ENCODE measurements at places on chromosomes 16 and 17.

DNA sequence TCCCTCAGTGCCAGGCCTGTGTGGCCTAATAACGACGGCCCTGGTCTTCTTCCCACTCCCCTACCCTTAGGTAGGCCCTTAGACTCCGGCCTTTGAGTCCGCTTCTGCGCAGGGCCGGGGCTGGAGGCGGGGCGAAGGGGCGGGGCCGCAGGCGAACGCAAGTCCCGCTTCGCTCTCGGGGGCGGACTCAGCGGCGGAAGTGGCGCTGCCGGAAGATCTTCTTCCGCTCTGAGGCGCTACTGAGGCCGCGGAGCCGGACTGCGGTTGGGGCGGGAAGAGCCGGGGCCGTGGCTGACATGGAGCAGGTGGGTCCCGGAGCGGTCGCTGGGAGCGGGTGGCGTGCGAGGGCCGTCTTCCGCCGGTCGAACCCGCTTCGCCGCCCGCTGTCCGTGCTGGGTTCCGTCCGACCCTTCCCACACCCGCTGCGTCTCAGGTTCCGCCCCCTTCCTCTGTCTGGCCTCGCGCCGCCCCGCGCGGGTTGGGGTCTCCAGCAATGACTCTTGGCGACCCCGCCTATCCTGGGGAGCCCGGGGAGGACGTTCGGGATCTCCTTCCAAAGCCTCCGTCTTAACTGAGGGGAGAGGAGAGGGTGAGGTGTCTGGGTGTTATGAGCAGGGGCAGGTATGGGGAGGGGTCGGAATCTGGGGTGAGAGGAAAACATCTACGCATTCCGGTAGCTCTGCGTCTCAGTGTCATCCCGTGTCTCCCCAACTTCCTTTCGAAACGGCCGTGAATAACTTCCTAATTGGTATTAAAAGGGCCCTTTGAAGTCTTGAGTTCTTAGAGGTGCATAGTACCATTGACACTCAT lies at the start of gene STARD3:
Gene STARD3, plus strand, starts transcription at position 218 of the 810 bp plus-strand sequence. CDS start 16,388 bp downstream, outside the sequence.
- peak; percentile 96 for DNase-seq

DNA sequence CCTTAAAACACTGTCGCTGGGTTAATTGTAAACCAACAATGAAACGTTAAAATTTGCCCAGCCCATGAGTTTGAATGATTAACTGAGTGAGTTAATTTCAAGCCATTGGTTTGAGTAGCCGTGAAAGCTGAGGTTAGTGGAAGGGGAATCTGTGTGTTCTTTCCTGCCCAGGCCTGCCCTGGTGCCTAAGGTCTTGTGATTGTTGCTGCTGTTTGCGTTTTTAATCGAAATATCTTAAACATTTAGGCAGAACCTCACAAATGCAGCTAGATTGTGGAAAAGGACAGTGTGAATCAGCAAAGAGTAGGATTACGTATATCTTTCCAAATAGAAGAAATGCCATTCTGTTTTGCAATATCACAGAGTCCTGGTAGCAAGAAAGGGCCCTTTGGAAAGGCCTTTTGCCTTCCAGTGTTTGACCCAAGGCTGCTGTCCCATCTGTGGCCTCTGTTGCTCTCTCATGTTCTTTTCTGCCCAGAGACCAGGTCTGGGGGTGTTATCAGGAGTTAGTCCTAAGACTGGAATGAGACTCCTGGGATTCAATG lies 113.8 kb downstream of the MSI2 start:
- peak; percentile 18 for DNase-seq

DNA sequence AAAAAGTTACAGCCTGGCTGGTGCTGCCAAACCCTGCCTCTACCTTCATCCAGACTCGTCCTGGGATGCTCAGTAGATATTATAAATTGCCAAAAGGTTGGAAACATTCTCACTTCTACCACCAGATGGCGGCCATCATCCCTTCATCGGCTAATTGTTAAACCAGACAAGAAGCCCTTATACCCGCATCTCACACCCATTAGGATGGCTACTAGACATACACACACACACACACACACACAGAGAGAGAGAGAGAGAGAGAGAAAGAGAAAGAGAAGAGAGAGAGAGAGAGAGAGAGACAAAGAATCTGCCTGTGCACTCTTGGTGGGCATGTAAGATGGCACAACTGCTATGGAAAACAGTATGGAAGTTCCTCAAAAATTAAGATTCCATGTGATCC lies 15.0 kb upstream of the SCIMP start:
- peak; percentile 72 for DNase-seq

DNA sequence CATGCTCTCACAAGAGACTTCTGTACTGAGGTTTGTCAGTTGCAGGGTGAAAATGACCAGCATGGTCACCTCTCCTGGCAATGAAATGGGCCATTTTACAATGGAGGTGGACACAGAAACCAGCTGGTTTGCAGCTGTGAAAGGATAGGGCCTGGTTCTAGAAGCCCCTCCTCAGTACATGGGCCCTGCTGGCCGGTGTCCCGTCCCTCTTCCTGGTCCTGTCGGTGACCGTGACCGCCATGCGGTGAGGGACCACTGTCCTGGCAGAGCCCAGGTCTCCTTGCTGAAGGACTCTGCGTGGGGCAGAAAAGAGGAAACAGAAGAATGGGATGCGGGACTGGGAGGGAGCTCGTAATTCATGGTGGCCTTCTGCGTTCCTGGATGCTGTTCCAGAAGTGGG lies 76.0 kb upstream of the ZNF423 start:
- no peak for DNase-seq

GRCh38 chr17:28193241-28193640 lies 125.8 kb upstream of the TMEM97 start:
- no peak for DNase-seq

DNA sequence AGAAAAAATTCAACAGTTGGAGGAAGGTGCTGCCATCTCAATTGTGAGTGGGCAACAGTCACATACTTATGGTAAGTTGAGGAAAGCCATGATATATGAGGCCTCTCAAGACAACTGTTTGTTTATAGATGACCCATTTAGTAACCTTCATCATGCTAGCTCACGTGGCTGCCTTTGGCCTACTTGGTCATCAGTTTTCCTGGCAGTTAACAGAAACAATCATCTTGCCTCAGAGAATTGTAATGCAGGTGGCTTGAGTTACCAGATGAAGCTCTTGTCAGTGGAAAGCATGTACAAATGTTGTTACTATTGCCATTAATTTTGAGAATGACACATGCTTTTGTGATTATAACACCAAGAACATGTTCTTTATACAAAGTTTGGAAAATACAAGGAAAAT lies 14.7 kb downstream of the TPPP3 start:
- DNase-seq = no peak

DNA sequence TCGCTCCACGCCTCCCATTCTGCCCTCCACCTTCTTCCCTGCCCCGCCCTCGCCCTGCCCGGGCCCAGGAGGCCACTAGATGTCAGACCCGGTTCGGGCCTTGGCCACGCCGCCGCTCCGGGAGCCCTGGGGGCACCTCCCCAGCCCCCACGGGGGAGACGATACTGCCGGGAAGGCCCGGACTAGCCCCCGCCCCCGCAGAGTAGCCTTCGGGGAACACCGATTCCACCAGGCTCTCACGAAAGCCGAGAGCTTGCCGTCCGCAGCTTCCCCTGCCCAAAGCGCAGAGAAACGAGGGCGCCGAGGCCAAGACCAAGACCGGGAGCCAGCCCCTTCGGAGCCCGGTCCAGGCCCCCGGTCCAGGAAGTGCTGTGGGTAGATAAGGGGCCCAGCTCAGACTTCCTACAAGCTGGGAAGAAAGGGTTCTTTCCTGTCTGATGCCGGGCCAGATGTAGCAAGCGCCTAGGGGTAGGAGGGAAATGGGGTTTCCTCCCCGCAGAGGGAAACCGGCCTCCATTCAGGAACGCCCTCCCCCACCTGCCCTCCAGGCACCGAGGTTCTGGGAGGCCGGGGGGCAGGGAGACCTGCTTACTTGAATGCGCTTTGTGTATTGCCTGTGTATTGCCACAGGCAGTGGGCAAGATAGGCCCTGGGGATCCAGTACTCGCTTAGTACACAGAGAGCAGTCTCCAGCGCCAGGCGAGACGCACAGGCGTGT lies 806 bp upstream of the CYB561 start:
- DNase-seq = peak; percentile 30

- no peak for DNase-seq
Observed at GRCh38 chr17:80512233-80512632, 32.4 kb upstream of the RPTOR start.

DNA sequence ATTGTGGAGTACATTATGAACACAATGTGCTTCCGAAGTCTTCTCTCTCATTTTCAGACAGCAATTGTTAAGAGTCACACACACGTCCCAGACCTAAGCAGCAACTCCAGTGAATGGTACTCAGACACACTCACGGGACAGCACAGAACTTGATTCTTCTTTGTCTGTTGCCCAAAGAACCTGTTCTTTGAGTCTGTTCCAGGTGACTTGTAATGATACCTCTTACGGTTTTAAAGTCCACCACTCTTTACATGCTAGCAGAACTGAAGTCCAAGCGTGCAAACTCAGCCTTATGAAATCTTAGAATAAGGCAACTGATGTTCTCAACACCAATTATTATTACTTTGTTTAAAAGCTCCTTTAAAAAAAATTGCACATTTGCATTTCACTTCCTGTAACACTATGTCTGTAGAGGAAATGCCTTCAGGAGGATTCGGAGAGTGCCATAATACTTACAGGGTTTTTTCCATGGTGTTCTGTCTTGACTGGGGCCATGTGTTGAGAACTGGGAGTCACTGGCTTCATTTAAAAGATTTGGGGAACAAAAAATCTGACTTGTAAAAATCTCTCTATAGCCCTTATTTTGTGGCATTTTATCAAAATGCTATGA lies 48.1 kb downstream of the MARF1 start:
- DNase-seq = no peak

DNA sequence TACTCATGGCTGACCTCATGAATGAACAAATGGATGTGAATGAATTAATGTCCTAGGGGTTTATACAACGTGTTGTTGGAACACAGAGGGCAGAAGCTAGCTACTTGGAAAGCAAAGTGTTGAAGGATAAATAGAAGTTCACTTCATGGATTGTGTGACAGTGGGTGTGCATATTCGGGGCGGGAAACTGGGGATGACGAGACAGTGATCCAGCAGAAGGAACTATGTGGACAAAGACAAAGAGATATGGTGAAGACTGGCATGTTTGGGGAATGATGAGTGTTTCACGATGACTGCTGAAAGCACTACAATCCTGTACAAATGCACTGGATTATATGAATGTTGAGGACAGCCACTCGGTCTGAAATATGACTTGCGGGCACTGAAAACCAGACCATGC lies 250.5 kb upstream of the C16orf82 start:
- no peak for DNase-seq

- no peak for DNase-seq
Observed at GRCh38 chr16:66290431-66290830, 76.1 kb upstream of the CDH5 start.

DNA sequence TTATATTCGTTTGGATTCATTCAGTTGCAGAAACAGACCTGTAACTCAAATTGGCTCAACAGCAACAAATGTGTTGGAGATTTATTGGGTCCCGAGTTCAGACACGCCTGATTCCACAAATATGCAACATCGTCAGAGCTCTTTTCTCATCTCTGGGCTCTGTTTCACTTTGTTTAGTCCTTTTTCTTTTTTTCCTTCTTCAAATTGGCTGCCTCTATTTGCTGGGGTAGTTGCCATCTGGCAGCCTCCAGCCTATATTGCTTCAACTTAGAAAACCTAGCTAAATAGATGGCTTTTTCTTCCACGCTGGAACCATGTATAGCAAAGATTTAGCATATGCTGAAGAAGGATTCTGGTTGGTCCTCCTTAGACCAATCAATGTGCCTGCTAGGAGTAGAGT lies 398.5 kb downstream of the RBFOX1 start:
- no peak for DNase-seq

GRCh38 chr16:19926449-19927390 lies 42.1 kb upstream of the GPRC5B start:
- no peak for DNase-seq

DNA sequence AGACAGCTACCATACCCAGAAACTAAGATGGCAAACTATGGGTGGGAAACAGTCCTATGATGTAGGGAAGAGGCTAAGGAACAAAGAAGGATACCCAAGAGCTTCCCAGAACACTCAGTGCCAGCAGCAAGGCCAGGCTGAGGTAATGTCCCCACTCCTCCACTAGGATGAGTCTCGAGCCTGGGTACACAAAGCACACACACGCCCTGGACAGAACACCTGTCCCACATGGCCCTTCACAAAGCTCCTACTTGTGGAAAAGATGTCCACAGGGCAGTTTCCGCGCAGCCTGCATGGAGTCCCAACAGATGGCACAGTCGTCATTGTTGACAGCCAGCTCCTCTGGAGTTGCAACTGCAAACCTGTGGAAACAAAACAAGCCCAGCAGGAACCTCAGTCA lies 23.9 kb downstream of the AMFR start:
- DNase-seq = peak; percentile 22

DNA sequence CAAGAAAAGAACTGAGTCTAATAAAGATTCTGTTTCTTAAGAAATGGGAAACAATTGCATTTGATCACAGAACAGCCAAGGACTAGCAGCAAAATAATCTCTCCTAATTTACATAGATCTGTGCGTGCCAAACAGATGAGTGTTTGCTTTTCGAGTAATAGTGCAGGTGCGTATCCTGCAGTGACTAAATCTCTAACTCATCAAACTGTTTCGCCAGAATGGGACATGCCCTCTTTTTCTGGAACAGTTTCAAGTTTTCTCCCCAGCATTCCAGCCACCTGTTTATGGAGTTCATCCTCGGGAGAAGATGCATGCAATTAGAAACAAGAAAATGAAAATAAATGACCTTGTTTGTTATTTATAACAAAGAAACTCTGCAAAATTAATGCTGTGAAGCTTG lies 5.7 kb upstream of the TOX3 start:
- no peak for DNase-seq

GRCh38 chr17:67747681-67748235 lies 30.0 kb downstream of the NOL11 start:
- DNase-seq = no peak

GRCh38 chr17:82627405-82627804 lies 20.8 kb downstream of the WDR45B start:
- DNase-seq = no peak

GRCh38 chr17:61689610-61690180 lies 98.7 kb upstream of the NACA2 start:
- no peak for DNase-seq

DNA sequence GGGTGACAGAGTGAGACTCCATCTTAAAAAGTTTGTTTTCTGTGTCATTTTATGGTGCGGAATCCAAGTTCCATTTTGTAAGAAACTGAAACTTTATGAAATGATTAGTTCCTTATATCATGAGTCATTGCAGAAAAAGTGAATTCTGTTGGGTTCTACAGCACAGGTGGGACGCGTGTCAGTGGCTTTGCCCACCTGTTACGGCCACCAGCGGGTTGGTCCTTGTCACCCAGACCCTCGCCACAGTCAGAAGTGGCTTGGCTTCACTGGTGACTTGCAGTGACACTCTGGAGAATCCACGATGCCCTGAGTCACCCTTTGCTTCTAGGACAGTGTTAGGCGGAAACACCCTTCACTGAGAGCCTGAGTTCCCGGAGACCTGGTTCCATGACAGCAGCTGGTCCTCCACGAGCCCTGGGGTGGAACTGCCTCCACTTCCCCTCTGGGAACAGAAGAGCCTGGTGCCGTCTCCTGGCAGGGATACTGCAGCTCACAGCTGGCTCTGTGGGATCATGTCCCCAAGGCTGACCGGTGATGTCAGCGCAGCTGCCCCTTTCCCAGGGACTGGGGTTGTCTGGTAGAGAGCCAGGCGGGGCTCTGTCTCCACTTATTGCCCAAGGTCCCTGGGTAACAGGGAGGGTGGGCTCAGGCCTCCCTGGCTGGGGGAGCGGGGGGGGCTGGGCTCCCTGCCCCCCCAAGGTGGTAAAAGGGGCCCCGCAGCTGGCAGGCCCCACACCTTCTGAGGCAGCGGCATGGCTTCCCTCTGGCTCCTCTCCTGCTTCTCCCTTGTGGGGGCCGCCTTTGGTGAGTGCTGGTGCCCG lies at the start of gene CTRB1:
Gene CTRB1, plus strand, starts transcription at position 733 of the 821 bp plus-strand sequence. Its CDS starts 20 bp downstream, at position 753.
- no peak for DNase-seq

Data from neural progenitor cell (in vitro differentiated cells).